ENCODE measurements at places on chromosomes 6 and 20.
A peak's percentile ranks its signal among the peaks of the same experiment; 100 is the strongest.

GRCh38 chr6:63795006-63795405, 159.4 kb downstream of the PHF3 start:
- no peak for DNase-seq

GRCh38 chr20:8404912-8405635, 273.0 kb downstream of the PLCB1 start:
- no peak for DNase-seq

GRCh38 chr20:51372176-51372803, 170.2 kb downstream of the NFATC2 start:
- DNase-seq: peak; percentile 66

GRCh38 chr20:21517566-21518277, 3.9 kb upstream of the NKX2-2 start:
- DNase-seq: no peak

DNA sequence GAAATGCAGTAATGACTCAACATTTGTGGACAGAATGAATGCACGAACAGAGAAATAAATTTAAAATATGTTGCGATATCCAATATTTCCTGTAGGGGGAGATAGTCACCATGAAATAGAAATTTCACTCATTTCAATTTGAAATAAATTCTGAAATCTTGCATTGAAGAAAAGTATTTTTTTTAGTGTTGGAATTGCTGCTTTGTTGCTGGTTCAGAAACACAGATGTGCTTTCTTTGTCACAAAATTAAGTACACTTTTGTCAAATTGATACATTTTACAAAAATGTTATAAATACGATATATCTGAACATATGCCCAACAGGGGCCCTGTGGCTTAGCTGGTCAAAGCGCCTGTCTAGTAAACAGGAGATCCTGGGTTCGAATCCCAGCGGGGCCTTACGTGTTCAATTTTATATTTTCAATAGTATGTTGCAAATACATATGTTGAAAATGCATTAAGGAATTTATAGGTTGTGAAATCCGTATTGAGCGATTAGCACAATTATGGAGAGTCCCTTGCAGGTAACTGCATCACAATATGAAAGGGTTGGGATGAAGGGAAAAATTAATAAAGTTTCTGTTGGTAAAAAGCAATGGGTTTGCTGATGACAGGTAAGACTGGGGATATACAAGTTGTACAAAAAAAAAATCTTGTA, 85.4 kb upstream of the PRSS16 start:
- peak; percentile 55 for DNase-seq

DNA sequence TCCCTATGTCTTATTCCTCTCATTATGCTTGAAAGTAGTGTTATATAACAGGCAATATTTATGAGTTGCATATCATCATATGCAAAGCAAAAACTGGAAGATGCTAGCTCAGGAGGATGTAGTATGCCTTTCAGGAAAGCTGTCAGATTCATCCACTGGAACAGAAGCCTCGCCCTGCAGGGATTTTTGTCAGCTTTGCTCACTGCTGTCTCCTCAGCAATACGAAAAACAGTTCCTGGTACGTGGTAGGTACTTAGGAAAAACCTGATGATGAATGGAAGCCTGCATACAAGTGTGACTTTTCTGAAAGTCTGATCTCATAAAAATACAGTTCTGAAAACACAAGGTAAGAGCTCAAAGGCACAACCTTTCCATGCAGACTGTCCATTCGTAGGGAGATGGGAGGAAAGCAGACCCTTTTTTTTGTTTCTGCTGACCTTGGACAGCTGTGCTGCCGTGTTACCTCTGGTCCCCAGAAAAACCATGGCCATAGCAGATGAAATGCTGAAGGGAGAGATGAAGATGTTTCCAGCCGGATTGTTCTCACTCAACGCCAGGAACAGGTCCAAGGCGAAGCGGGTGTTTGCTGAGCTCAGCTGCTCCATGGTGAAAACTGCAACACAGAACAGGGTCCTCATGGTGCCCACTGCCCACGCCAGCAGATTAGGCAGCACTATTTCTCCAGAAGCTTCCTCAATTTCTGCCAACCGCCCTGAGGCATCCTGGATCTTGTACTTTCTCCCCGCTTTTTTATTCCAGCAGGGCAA, 1.5 kb downstream of the SERPINB1 start:
- DNase-seq: no peak

DNA sequence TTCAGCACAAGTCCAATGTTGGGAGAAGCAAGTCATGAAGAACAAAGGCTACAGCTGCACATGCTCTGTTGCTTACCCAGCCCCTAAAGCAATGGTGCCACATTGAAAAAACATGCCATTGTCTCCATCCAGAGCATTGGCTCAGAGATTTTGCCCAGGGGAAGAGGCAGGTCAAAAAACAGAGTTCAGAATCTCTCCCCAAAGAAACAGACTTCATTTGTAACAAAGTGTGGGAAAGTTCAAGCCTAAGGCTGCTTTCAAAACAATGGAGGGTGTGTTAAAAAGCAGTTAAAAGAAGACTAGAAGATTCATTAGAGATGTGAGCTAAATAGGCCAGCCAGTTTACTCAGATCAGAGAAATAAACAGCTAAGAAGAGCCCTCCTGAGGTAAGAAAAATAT, 63.6 kb downstream of the DZANK1 start:
- no peak for DNase-seq

- no peak for DNase-seq
Measured at GRCh38 chr6:169263836-169264608, 10.4 kb upstream of the THBS2 start.

DNA sequence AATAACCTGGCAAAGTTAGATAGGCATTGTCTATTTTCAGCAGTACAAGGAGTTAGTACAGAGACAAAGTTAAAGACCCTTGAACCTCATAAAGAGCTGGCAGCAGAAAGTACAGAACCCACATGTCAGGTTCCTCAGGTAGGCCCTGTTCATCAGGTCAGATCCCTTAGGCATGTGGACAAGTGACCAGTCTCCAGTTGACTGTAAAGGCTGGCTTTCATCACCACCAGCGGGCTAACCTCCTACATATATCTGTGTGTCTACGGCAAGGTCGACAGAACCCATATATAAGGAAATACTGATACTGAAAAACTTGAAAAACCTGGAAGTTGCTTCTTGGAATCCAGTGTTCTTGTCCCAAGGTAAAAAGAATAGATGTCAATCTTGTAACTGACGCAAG, 223.1 kb upstream of the SGK1 start:
- DNase-seq: no peak

GRCh38 chr6:45562171-45562570, 184.4 kb upstream of the SUPT3H start:
- no peak for DNase-seq

DNA sequence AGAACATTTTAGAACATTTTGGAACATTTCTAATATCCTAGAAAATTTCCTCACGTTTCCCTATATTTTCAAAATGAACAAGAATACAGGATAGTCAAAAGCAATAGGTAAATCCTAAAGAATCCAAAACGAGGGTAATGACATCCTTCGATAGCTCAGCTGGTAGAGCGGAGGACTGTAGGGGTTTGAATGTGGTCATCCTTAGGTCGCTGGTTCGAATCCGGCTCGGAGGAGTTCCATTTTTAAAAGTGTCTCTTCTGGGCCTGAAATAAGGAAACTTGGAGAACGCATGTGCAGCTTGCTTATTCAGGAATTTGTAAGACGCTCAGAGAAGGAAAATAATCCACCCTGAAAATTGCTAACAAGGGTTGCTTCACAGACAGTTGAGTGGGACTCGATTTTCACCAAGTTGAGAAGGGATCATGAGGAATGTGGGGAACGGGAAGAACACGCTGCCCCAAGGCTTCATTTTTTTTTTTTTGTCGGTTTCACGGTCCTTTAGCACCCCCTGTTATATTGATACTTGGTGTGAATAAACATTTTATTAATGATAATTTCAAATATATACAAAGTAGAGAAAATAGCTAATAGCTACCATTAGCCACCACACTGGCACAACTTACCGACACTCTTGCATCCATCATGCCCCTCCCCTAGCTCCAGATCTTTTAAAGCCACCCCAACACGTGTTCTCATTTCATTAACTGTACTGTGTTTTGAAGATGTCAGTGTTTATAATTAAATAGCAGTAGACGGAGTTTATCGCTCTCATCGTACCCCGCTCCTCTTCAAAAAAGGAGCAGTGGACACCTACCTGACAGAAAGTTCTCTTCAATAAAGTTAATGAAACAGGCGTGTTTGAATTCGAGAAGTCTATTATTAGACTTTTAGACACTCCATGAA, 1.8 kb upstream of the ABT1 start:
- peak; percentile 71 for DNase-seq

- DNase-seq: no peak
Measured at GRCh38 chr6:3380344-3381232, 76.3 kb downstream of the SLC22A23 start.

- no peak for DNase-seq
Measured at GRCh38 chr20:57819291-57819690, 109.5 kb upstream of the PMEPA1 start.

- DNase-seq: no peak
Measured at GRCh38 chr6:13261464-13261994, 66.8 kb downstream of the TBC1D7 start.

DNA sequence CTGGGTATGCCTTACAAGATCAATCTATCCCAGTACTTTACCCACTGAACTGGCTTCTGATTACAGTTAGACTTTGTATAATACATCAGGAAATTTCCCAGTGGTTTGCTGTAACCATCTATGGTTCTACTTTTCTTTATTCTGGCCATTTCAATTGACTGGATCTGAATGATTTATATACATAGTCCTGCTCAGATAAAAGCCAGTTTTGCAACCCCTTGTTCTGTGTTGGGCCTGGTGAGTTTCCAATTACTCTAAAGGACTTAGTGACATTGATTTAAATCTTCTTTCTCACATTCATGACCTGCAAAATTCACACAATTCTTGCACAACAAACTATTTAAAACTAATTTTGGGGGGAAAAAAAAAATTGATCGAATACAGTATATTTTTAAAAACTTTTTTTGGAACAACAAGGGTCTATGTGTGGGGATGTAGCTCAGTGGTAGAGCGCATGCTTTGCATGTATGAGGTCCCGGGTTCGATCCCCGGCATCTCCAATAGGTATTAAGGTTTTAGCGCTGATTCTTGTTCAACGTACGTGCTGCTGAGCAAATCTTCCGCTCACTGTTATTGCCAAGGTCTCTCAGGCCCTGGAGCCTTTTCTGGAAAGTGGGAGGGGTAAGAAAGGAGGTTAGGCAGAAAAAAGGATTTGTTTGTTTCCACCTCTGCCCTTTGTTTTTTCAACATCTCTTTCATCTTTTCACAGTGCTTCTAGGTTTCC, 117.5 kb downstream of the GPX5 start:
- peak; percentile 67 for DNase-seq

DNA sequence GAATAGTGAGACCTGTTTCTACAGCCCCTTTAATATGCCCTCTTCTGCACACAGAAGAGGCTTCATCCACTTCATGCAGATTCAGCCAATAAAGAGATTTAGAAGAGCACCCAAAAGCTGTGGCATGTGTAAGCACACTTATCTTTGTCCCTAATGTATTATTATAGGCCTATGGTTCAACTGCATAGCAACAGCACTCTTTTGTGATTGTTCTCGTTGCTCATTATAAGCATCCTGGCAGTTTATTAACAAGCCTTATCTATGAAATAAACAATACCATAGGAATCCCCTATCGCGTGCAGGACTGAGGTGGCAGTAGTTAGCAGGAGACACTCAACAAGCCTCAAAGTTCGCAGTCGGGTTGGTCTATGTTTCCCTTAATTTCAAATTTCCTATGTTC, 138.5 kb upstream of the BEND6 start:
- DNase-seq: no peak

DNA sequence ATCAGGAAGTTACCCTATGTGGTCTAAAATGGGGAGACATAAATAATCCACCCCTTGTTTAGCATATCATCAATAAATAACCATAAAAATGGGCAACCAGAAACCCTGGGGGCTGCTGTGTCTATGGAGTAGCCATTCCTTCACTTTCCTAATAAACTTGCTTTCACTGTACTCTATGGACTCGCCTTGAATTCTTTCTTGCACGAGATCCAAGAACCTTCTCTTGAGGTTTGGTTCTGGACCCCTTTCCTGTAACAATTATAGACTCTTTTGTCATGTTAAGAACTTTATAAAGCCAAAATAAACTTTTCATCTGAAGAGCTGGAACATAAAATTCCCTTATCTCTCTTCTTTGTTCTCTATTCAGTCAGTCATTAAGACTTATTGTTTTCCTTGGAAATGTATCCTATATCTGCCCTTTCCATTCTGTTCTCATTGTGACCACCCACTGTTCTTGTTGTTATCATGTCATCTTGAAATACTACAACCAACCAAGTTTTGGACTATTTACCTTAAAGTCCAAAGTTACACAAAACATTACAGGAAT, 29.3 kb upstream of the ZBTB24 start:
- no peak for DNase-seq

GRCh38 chr6:12813321-12813720, 96.8 kb downstream of the PHACTR1 start:
- DNase-seq: no peak

DNA sequence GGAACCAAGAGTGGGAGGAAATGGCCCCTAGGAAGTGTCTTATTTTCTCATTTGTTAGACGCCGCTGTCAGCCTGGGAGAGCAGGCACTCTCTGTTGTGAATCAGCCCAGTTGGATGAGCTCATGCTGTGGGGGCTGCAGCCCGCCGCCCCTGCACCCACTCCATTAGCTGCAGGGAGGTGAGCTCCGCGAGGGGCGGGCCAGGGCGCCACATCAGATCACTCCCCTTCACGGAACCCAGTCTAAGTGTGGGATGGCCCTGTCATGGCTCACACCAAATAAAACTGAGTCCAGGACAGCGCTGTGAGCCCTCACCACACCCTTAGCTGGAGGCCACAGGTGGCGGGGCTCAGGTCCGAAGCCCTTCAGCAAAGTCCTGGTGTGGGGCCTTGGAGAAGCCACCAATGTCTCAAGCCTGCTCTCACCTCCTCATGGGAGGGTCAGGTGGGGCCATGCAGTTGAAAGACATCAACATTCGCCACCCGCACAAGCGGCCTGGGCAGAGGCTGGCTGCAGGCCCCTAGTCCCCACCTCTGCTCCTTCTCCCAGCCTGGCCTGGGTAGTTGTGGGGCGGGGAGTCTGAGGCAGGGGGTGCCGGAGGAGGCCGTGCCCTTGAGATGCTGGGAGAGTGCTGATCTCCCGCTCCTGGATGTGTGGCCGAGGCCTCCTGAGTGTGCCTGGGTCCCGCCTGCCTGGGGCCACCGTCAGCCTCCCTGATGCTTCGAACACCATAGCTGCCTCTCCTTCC, 66.2 kb upstream of the SLCO4A1 start:
- DNase-seq: no peak

DNA sequence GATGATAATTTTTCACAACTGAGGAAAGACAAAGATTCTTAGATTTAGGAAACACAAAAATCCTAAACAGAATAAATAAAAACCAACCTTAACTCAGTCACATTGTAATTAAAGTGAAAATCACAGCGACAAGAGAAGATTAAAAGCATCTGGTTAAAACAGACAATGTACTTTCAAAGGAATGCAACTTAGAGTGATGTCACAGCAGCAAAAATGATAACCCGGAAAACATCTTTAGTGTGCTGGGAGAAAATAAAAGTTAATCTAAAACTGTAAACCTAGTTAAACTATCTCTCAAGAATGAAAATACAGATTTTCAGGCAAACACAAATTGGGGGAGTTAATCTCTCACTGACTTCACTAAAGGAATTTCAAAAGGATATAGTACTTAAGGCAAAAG, 76.8 kb upstream of the OGFRL1 start:
- DNase-seq: no peak

Measured in activated naive CD8-positive, alpha-beta T cell treated with anti-CD3 and anti-CD28 coated beads, Interleukin-2, amount 50 U/mL, for 24 hours (primary cell).